ENCODE measurements at places on chromosomes 6 and 20.

GRCh38 chr20:8787090-8787489 lies 281.8 kb upstream of the PLCB4 start:
- no peak for DNase-seq

DNA sequence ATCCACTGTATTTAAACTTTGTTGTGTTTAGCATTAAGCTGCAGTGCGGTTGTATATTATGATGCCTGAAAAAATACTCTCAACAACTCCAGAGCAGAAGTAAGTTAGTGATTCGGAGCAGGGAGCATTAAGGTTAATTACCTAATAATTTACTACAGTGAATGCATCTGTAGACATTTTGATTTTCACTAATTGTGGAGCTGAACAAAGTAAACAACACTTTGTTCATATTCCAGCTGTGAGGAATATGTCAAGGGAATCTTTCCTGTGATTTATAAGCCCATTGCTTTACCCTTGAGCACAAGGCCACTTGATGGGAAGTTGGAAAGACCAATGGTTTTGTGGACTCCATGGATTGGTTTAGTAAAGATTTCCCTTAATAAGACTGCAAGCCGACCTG lies 77.1 kb downstream of the CBLN4 start:
- no peak for DNase-seq

GRCh38 chr6:65706436-65706835 lies 590 bp downstream of the EYS start:
- no peak for DNase-seq

DNA sequence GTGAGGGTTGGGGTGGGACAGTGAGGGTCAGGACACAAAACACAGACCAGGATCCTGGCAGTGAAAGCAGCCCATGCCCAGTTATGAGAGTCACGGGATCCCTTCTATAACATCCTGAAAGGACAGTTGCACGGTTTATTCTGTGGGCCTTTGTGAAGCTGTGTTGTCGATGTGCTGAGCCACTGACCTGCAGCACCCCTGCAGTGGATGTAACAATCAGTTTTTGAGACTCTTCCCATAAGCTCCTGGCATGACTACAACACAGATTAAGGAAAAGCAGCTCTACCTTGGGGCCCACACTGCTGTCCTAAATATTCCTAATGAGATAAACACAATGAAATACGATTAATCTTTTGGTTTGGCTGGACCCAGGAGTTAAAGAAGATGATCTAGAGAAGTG lies 3.7 kb downstream of the PYGB start:
- no peak for DNase-seq

- DNase-seq, result no peak
Observed at GRCh38 chr20:63774306-63774705, 34.7 kb downstream of the SLC2A4RG start.

DNA sequence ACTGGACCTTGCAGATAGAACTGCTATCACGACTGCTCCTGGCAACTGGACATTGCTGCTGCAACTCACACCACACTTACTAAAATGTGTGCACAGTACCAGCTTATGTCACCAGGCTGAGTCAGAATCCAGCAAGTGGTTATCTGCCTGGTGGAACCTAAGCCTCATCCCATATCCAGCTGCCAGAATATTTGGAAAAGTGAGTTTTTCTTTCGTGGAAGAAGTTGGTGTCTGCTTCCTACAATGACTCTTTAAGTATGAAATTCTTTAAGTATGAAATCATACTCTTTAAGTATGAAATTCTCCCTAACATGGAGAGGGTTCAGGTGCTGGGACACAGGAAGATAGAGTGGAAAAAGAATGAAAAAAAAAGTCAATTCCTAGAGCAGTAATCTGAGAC lies 16.4 kb upstream of the POLR1H start:
- DNase-seq, result peak; percentile 48

GRCh38 chr6:80488190-80488589 lies 381.7 kb downstream of the BCKDHB start:
- no peak for DNase-seq

GRCh38 chr20:19448632-19449031 lies 236.2 kb downstream of the SLC24A3 start:
- no peak for DNase-seq

- DNase-seq, result no peak
Observed at GRCh38 chr20:31721408-31722256, 1.0 kb downstream of the BCL2L1 start.

- DNase-seq, result peak; percentile 35
Observed at GRCh38 chr20:25532971-25533391, 52.4 kb downstream of the NINL start.

DNA sequence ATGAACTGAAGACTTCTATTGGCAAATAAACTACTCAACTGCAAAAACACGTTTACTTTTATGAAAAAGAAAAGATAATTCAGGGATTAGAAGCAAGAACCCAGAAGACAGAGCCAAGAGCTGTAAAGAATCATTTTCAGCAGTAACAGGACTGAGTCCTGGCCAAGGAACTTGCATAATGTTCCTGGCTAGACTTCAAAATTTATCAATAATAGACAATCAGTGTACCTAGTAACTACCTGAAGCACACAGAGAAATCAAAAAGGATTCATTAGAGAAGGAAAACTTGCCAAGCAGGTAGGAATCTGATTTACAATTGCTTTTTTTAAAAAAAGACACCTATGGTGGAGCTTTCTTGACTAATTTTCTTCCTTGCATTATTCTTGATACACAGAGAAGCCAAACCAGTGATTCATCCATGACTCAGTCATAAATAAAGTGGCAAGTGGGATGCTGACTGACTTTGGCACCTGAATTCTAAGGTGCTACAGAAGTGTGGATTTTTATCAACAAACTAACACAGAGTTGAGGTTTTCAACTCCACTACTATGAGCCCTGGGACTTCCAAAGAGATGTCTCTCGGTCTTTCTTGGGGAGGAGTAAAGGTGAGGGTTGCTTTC lies 281.3 kb downstream of the BMP7 start:
- no peak for DNase-seq

DNA sequence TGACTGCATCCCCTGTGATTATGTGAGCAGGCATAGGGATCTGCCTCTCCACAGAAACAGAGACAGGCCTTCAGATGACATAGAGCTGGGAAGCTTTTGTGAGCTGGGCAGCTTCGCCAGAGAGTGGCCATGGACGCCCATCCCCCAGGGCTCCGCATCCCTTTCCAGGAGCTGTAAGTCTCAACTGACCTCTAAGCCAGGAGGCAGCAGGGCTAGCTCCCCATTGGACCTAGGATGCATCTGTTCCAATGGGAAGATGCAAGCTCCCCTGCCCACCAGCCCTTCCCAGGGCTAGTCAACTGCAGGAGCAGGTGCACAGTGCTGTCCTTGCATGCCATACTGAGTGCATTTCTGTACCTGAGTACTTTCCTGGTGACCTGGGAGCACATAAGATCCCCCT lies 663.6 kb downstream of the RNF144B start:
- no peak for DNase-seq

DNA sequence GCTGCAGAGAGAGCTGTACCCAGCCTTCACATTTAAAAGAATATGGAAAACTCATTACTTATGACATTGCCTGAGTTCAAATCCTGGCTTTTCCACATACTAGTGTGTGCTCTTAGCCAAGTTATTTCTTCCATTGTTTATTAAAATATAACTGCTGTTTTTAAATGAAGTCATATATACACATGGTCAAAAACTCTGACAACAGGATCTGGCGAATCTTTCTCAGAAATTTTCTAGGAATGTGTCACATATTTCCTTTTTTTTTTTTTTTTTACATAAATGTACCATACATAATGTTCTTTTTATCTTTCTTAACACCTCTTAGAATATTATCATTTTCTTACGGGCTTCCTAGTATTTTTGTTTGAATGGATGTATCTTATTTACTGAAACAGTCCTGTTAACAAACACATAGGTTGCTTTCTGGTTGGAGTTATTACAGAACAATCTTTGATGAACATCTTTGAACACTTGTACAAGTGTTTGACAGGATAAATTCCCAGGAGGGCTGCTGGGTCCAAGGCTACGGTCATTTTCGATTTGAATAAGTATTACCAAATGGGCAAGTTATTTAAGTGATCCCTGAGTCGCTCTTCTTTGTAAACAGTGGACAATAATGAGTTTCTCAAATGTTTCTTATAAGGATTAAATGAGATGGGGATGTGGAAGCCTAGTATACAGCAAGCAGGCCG lies 1.6 kb upstream of the SNX9 start:
- no peak for DNase-seq

GRCh38 chr6:6246544-6246943 lies 73.9 kb downstream of the F13A1 start:
- no peak for DNase-seq

DNA sequence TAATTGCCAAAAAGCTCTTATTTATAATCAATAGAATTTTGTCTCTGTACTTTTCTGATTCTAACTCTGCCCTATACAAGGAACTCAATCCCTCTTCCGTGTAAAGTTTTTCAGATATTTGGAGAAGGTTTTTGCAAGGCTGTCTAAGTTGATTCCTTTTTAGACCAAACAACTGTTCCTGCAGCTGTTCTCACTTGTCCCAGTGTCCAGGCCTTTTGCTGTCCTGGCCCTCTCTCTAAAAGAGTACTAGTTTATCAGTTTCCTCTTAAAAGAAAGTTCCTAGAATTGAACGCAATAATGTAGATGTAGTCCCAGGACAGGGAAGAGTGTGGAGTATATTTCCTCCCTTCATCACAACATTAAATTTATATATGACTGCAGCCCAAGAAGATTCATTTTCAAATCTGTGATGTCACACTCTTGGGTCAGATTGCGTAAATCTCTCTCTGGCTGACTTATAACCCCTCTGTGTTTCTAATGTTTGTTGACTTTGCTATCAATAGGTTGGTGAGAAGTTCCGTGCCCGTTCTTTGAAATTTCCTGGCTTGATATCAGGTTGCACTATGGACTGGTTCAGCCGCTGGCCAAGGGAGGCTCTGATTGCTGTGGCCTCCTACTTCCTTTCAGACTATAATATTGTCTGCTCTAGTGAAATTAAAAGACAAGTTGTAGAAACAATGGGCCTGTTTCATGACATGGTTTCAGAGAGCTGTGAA lies 139.4 kb upstream of the GLP1R start:
- no peak for DNase-seq

DNA sequence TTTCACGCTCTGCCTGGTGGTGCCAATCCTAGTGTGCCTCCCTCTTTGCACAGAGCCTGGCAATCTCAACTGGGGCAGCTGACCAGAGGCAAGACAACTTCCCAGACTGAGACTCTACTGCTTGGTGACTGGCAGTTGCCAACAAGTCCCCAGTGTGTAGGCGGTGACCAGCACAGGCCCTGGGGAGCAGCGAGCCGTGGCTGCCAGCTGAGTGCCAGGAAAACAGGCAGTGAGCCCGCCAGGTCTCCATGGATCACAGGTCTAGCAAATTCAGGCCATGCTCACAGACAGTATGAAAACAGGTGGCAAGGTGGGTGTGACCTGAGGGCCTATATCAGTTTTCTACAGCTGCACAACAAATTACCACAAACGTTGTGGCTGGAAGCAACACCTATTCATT lies 289.9 kb downstream of the KIF16B start:
- DNase-seq, result no peak
